Camera-type eye (tissue), 1 donor: ENCODE measurements at places on chromosomes 13 and 19. TPM values are rescaled to one million over a fixed set of nuclear protein-coding genes. Genes with fewer than 3 reads are reported as not detected.

The CLEC17A gene
- total RNA-seq, result not detected

The ZNF177 gene
- total RNA-seq, result 10.3 TPM

The FFAR2 gene
- total RNA-seq, result not detected

The SLC1A5 gene
- total RNA-seq, result 10.7 TPM

The ZNF579 gene
- 3.6 TPM for total RNA-seq

The GTF2F2 gene
- 25.8 TPM for total RNA-seq

The RPS19 gene
- total RNA-seq, result 297 TPM

The LSM7 gene
- total RNA-seq, result 112 TPM

The KLF5 gene
- 18.0 TPM for total RNA-seq

The MBD3L3 gene
- not detected for total RNA-seq

The FGF22 gene
- total RNA-seq, result not detected

The MIA gene
- 3.4 TPM for total RNA-seq

The ZNF729 gene
- total RNA-seq, result 0.16 TPM

The ZNF714 gene
- total RNA-seq, result 38.6 TPM

The SERTM1 gene
- total RNA-seq, result 7.9 TPM

The IGFL4 gene
- total RNA-seq, result 0.77 TPM

The LPAR2 gene
- 15.4 TPM for total RNA-seq

The LGALS7 gene
- not detected for total RNA-seq

The MTUS2 gene
- total RNA-seq, result 18.5 TPM

The MEDAG gene
- total RNA-seq, result 10.8 TPM

The LYPD4 gene
- not detected for total RNA-seq

The EXOC3L2 gene
- total RNA-seq, result 3.5 TPM

The LAIR2 gene
- not detected for total RNA-seq

The C1QTNF9 gene
- total RNA-seq, result 0.38 TPM

The FUT6 gene
- 0.22 TPM for total RNA-seq

The IL27RA gene
- 3.2 TPM for total RNA-seq
